ENCODE measurements at places on chromosomes 16 and 17.
A peak's percentile ranks its signal among the peaks of the same experiment; 100 is the strongest.

DNA sequence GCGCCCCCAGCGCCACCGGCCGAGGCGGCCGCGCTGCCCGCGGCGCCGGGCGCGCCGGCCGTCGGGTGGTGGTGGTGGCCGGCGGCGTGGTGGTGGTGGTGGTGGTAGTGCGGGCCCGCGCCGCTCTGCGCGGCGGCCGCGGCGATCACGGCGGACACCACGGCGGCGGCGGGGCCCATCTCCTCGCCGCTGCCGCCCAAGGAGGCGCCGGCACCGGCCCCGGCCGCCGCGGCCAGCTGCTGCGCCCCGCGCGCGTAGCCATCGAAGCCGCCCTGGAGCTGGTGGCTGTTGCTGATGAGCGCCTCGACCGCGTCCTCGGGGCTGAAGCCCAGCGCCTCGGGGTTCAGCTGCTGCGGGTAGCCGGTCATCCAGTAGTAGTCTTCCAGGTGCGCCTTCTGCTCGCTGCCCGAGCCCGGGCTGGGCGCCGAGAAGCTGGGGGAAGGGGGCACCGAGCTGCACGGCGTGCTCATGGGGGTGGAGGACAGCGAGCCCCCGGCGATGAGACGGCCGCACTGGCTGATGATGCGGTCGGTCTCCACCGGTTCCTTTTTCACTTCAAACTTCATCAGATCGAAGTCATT lies 1.2 kb downstream of the MAF start:
- DNase-seq, result no peak

- DNase-seq, result no peak
These were observed 76.0 kb downstream of the MARCHF10 start for GRCh38 chr17:62732125-62732524.

- peak; percentile 28 for DNase-seq
These were observed 355.8 kb downstream of the SOX9 start for GRCh38 chr17:72476575-72476986.

- DNase-seq, result no peak
These were observed 13.5 kb downstream of the ACSF3 start for GRCh38 chr16:89107203-89107582.

- peak; percentile 63 for DNase-seq
These were observed at the start of gene FAM234A for GRCh38 chr16:234468-235305. Gene FAM234A (plus strand): TSS chr16:234821. CDS start chr16:254414, 19,593 bp downstream.

DNA sequence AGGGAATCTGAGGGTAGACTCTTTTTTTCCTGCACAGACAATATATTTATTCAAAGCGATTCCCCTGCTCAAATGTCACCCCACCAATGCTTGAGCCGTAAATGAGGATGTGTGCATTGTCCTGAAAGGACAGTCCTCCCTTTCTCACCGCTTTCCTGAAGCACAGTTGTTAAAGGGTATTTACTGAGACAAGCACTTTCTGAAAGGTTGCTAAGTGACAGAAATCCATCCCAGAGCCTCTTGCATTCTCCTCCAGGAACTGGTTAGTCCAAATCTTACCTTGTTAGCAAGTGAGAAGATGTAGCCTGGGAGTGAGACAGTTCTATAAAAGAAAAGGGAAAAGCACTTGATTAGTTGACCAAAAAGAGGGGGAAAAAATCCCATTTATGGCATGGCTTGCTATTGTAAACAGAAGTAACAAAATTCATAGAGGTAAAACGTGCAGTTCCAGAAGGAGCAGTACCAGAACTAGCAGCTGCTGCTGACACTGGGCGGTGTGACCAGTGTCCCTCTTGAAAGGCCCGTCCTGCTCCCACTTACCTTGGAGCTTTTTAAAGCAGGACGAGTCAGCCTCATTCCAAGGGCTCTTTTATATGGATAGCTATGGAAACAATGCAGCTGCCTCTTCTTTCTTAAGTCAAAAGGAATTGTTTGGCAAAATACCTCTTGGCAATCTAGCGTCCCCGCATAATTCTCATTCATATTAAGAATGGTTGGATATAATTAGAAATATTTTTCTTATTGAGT lies at the start of gene MYH2:
MYH2 (minus strand) TSS at position 563 of the 747 bp plus-strand sequence. CDS start 1,738 bp downstream, outside the sequence.
- no peak for DNase-seq

GRCh38 chr16:53995378-53995777 lies 291.2 kb downstream of the IRX3 start:
- DNase-seq, result no peak

DNA sequence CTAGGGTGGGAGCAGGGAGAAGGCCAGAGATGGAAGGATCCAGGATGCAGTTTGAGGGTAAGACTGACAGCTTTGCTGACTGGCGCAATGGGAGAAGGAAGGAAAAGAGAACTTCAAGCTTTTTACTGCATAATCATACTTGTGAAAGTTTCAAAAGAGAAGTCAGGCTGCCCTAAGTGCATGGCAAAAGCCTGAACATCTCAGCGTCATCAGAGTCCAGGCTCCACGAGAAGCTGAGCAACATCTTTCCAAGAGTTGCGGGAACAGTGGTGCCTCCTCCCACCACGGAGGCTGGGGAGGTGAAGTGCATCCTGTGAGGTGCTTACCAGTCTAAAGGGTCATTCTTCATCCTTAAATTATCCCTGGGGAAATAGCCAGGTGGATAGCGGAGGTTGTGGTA lies 26.9 kb upstream of the SLC38A8 start:
- no peak for DNase-seq

GRCh38 chr16:66862023-66862520 lies 17.9 kb downstream of the CA7 start:
- no peak for DNase-seq

- no peak for DNase-seq
These were observed 5.6 kb downstream of the GLG1 start for GRCh38 chr16:74601126-74601871.

GRCh38 chr17:336110-337021 lies 16.2 kb downstream of the RPH3AL start:
- DNase-seq, result no peak

DNA sequence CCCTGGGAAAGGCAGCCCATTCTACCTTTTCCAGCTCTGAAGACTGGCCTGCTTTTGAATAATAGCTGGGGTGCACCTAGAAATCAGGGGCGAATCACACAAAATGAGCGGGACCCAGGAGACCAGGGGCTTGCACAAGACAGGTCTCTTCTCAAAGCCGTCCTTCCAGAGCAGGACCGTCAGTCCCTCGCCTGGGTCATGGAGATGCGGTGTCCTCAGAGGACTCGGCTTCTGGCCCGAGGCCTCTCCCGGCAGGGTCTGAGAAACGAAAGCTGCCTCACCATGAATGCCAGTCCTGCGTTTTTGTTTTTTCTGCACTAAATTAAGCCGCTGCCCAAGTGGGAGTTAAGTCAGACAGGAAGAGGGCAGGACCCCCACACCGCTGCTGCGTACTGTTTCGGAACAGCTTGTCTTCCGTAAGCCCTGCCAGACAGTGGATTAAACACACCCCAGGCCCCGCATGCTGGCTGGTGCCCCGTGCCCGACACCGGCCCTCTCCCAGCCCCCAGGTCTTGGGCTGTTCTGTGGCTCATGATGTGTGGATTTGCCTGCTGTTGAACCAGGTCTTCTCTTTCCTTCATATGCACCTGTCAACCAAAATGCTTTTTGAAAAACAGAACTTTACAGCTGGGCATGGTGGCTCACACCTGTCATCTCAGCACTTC lies 142.1 kb upstream of the RPH3AL start:
- no peak for DNase-seq

DNA sequence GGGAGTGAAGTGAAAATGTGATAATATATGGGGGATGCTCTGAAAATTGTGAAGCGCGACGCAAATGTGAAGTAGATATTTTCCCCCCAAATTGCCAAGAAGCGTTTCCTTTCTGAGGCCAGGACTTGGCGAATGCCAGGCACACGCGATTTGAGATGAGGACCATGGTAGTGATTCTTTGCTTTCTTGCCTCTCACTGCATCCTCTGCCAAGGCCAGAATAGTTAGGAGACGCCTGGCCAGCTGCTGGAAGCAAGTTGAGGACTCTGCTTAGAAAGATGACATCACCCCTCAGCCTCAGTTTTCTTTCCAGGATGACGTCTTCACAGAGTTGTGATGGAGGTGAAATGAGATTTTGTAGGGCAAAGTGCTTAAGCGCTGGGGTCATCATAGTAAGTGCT lies 25.9 kb downstream of the PIPOX start:
- DNase-seq, result no peak

- no peak for DNase-seq
These were observed 6.9 kb downstream of the TSC2 start for GRCh38 chr16:2054543-2055245.

- no peak for DNase-seq
These were observed 58.0 kb downstream of the NUP88 start for GRCh38 chr17:5361426-5361825.

- no peak for DNase-seq
These were observed 641 bp downstream of the SBK1 start for GRCh38 chr16:28292731-28293600.

DNA sequence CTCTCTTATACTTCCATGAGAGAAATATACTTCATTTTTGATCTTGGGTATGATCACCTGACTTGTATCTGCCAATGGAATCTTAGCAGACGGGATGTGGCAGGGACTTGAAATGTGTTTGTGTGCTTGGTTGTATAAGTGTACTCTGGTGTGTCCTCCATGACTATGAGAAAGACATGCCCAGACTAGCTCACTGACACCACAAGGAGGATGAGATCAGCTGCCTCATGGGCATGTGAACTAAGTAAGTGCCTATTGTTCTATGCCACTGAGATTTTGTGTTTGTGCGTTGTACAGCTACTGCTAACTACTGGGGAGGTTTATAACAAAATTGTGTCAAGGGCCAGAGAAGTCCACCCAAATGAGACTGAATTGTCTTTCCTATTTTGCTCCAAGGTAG lies 402.2 kb upstream of the SALL1 start:
- DNase-seq, result no peak

- no peak for DNase-seq
These were observed 2.5 kb downstream of the TBX2 start for GRCh38 chr17:61402073-61402541.

GRCh38 chr17:42878123-42878880 lies 22.3 kb upstream of the G6PC1 start:
- DNase-seq, result no peak

DNA sequence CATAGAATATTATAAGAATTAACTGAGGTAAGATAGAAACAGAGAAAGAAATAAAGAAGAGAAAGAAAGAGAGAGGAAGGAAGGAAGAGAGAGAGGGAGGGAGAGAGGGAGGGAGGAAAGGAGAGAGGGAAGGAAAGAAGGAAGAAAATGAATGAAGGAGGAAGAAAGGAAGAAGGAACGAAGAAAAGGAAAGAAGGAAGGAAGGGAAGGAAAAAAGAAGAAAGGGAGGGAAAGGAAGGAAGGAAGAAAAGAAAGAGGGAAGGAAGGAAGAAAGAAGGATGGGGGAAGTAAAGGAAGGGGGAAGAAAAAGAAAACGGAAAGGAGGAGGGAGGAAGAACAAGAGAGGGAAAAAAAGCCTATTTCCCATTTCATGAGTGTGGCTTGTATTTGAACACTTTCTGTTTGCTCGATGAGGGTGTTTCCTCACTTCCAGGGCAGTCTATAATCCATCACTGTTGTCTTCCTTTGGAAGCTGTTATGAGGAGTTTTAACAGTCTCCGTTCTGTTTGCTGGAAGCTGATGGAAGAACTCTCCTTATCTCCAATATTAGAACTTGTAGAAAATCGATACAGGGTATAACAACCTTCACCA lies 402.4 kb downstream of the TMEM114 start:
- no peak for DNase-seq

DNA sequence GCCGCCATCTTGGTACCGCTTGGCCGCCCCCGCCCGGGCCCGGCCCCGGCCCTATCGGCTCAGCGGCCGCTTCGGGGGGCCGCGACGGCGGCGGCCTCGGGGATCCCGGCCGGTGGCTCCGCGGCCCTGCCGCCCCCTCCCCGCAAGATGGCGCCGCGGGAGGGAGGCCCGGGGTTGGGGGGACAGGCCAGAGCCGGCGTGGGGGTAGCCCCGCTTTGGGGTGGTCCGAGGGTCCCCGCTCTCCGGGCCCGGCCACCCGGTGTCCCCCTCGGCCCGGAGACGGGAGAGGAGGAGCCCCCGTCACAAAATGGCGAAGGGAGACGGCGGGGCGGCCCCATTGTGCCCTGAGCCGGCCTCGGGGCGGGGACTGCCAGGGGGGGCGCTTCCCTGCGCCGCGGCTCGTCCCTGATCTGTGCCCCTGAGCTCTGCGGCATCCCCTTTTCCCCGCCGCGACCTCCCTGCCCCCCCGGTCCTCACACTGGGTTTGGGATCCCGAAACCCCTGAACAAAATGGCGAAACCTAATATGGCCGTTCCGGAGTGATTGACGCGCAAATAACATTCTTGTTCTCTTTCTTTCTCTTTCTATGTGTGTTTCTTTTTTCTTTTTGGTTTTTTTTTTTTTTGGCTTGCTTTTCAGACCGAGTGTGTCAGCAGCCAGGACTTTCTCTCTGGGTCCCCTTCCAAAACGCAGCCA lies 986 bp downstream of the HAPSTR1 start:
- no peak for DNase-seq

DNA sequence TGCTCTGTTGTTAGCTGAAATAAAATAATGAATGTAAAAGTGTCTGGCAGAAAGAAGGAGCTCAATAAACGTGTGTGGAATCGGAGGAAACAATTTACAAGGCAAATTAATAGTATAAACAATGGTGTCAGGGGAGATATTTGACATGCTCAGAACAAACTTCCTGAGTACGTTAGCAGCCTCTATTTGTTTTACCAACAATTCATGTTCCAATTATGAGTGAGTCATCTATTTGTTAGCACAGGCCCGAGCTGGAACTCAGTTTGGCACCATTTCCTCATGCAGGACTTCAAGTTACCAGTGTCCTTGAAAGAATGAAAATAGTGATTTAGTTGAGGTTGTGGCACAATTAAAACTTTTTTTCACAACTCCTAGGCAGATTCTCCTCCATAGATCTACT lies 9.1 kb downstream of the ASIC2 start:
- peak; percentile 33 for DNase-seq

DNA sequence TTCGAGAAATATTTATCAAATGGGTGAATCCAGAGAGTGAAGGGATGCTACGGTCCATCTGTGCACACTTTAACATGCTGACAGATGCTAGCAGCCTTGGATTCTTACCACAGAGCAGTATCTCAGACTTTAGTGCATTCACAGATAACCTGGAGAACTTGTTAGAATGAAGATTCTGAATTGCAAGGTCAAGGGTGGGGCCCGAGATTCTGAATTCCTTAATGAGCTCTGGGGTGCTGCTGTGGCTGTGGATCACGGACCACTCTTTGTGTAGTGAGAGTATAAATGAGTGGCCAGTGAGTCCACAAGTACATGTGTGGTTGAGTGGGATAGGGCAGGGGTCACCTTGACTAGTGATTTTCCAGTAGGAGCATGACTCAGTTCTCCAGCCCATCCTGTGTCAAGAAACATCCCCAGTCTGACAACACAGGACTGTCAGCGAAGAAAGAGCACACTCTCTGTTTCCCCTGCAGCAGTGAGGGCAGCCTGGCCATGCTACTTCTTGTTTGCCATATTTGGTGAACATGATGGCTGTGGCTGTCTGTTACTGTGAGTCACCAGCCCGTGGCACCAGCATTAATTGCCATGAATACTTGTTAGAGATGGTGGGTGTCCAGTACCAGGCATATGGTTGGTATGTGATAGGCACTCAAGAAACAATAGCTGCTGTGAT lies 13.0 kb upstream of the SALL1 start:
- DNase-seq, result no peak
